Left renal cortex interstitium (tissue), 4 donors: ENCODE measurements at places on chromosomes 1 and 21.

- DNase-seq: no peak
Measured at GRCh38 chr1:216140730-216141524, 282.3 kb downstream of the USH2A start.

GRCh38 chr1:166133857-166134256 lies 32.9 kb downstream of the FAM78B start:
- DNase-seq: no peak

DNA sequence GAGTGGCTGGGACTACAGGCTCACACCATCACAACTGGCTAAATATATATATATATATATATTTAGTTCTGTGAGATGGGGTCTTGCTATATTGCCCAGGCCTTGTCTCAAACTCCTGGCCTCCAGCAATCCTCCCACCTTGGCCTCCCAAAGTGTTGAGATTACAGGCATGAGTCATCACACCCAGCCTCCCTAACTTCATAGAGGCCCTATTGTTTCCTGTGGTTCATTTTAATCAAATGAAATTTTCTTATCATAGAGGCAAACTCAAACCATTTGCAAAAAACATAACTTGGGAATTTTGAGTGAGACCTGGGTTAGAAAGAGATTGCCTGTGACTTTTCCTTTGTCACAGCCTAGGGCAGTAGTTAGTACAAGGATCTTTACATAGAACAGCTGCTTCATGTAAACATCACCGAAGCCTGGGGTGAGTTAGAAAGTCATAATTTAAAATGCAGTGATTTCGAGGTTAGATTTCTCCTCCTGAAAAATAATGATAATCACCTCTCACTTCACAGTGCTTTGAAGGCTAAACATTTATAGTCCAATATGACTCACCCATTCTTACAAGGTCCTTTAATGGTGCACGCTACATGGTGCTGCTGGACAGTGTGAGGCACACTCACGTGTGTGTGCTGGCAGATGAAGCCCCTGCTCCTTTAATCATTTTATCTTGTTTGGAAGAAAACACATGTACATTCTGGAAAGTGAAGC lies 188.9 kb downstream of the RHOU start:
- DNase-seq: no peak

GRCh38 chr1:19096036-19096833 lies 113.8 kb downstream of the UBR4 start:
- no peak for DNase-seq

DNA sequence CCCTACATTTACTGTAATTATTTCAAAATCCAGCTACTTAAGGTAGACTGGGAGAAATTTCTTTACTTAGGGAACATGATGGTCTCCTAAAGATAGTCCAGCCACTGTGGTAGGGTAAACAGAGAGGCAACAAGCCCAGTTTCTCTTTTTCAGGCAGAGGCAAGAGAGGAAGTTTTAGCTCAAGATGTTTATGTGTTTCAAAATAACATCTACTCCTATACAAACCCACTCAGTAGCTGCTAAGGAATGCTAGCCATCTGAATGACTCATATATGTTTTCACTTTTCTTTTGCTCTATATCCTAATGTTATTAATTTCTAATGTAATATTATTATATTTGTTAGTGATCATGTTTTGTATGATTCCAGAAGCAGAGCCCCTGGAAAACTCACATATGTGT lies 856.6 kb downstream of the PLA2G4A start:
- no peak for DNase-seq
